ENCODE measurements at places on chromosomes 11 and 22. TPM values are rescaled to one million over a fixed set of nuclear protein-coding genes. Genes with fewer than 3 reads are reported as not detected.

- DNase-seq, result no peak
Observed at GRCh38 chr22:34847072-34847471, 218.9 kb upstream of the ISX start.

GRCh38 chr22:45615364-45615763 is 56.3 kb upstream of the ATXN10 start:
- no peak for DNase-seq

GRCh38 chr22:39715778-39716495 is 145.4 kb downstream of the CACNA1I start:
- no peak for DNase-seq

DNA sequence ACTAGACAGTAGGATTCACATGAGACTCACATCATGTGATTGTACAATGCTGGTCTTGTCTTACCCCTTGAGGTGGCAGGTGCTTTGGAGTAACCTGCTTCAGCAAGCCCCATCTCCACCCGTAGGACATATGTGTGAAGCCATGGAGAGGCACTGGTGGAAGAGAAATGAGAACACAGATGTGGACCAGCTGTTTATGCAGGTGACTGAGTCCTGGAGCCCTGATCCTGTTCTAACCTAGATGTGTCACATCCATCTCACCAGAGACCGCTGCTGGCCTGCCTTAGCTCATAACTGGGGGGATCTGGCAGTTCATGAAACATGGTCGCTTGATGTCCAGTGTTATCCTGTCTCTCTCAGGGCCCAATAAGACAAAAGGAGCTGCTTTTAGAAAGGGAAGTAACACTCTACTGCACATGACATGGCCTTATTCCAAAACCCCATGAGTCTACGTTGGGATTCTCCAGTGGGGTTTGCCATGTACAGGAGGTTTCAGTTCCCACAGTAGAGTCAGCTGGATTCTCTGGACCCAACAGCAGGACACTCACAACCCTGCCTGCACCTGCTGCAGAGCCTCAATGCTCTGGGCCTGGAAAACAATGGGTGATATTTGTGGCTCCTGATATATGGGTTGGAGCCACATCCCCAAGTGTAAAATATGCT is 62.0 kb downstream of the GGTLC2 start:
- DNase-seq, result no peak

- DNase-seq, result no peak
Observed at GRCh38 chr11:28631148-28631547, 523.0 kb downstream of the METTL15 start.

GRCh38 chr11:118318581-118319336 is 14.2 kb downstream of the CD3E start:
- DNase-seq, result no peak

The ELFN2 gene
- total RNA-seq, result 0.30 TPM

The SLC7A4 gene
- 0.22 TPM for total RNA-seq

Measured in tibial nerve (tissue), 4 donors.